ENCODE measurements at places on chromosomes 6 and 20.

- H3K4me3 ChIP-seq, result no peak overlapping the region
- H3K36me3 ChIP-seq, result no peaks in the 10 kb centered on the region
- H3K27me3 ChIP-seq, result peaks cover 2% of the 10 kb centered on the region
- no peak overlapping the region for H3K27ac ChIP-seq
- DNase-seq, result peak; percentile 32
- no peaks in the 10 kb centered on the region for H3K4me1 ChIP-seq
Observed at GRCh38 chr6:47097092-47097945, 55.2 kb upstream of the ADGRF1 start.

DNA sequence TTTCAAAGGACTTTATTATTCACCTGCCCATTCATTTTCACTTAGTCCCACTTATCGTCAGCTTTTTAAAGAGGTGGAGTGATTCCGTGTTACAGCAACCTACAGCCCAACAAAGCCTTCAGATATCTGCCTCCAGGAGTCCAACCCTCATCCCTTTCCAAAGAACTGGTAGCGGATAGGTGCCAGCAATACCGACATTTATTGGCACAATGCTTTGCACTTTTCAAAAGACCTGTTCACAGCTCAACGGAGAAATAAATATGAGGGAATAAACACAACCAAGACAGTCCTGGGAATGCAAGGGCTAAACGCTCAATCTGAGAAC lies 819 bp upstream of the MTRF1L start:
- H3K4me1 ChIP-seq, result peaks cover 39% of the 10 kb centered on the region
- H3K27me3 ChIP-seq, result no peaks in the 10 kb centered on the region
- H3K27ac ChIP-seq, result peak overlapping the region; percentile 99
- peak overlapping the region; percentile 100 for H3K4me3 ChIP-seq
- no peak for DNase-seq

DNA sequence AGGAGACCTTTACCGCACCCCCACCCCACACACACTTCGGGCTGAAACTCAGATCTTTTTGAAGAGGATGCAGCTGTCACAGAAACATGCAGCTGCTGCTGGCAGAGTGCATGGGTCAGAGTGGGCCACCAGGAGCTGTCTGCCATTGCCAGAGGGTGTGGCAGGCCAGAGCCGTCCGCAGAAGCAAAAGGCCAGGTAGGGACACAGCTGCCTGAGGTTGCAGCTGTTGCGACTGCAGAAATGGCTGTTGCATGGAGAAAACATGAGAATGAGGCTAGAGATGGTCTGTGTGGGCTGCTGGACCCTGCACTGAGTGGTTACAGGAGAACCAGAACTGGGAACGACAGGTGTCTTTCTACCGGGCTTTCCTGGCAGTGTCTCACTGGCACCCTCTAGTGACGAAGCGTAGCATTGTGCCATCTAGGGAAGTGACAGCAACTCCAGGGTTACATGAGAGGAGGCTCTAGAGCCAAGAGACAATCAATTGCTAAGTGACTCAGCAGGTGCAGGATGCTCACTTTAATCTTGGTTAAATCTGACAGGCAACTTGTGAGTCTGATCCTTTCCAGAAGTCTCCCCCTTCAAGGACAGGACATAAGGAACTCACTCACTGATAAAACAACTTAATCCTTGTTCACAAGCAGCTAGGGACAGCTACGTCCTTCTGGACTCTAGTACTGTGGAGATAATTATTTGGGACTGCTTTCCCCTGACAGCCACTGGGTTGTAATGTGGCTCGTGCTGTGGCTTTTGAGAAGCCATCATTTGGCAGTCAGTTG lies 29.1 kb upstream of the SERPINB9 start:
- no peak overlapping the region for H3K4me3 ChIP-seq
- no peaks in the 10 kb centered on the region for H3K27me3 ChIP-seq
- H3K27ac ChIP-seq, result peak overlapping the region; percentile 72
- H3K4me1 ChIP-seq, result peaks cover 24% of the 10 kb centered on the region
- peaks cover 12% of the 10 kb centered on the region for H3K36me3 ChIP-seq

GRCh38 chr6:159894991-159895390 lies 4.2 kb downstream of the MAS1 start:
- no peaks in the 10 kb centered on the region for H3K36me3 ChIP-seq
- H3K4me1 ChIP-seq, result no peaks in the 10 kb centered on the region
- DNase-seq, result peak; percentile 2

DNA sequence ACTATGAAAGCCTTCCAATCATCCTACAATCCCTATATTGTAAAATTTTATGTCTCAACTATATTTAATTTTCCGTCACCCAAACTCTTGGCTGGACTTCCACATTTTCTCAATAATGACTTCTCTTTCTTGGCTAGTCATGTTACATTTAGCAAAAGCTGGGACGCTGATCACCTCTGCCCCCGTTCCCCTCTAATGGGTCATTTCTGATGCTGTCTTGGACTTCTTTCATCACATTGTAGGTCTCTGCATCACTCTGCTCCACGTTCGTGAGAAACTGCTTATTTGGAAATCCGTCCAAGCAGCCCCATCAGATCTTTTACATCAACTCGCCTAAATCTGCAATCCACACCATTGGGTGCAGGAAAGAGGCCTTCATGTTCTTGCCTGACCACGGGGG lies 203.8 kb downstream of the MYLK4 start:
- H3K36me3 ChIP-seq, result no peaks in the 10 kb centered on the region
- DNase-seq, result no peak
- no peak overlapping the region for H3K27ac ChIP-seq
- no peak overlapping the region for H3K4me3 ChIP-seq

DNA sequence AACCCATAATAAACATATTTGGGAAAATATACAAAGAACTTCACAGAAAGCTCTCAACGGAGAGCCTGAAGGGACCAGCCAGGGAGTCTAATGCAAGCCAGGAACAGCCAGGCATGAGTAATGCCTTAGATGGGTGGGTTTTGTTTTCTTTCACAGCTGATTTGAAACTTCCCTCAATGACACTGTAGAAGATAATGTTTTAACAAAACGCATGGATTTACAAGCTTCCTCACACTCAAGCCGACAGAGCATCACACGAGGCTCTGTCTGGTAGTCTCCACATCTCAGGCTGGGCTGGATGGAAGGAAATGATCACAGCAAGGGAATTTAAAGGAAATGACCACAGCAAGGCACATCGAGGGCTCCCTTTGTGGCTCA lies 113.9 kb downstream of the GMPR start:
- DNase-seq, result no peak
- H3K36me3 ChIP-seq, result peaks cover 3% of the 10 kb centered on the region
- peaks cover 8% of the 10 kb centered on the region for H3K4me1 ChIP-seq
- H3K4me3 ChIP-seq, result no peak overlapping the region
- no peak overlapping the region for H3K27ac ChIP-seq
- no peaks in the 10 kb centered on the region for H3K27me3 ChIP-seq

DNA sequence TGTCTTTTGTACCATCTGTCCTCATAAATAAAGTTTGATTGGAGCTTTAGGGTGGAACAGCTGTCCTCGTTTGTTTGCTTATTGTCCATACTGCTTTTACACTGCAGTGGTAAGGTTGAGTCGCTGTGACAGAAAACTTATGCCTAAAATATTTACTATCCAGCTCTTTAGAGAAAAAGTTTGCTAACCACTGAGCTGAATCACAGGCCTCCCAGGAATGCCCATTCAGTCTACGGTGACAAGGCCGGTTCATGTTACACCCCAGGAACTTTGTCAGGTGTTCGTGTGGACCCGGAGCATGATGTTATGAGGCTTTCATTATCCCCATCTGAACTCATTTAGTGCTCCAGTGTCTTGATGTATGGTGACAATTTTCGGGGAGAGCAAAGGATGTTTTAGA lies 401.1 kb downstream of the SAMD5 start:
- H3K4me3 ChIP-seq, result no peak overlapping the region
- DNase-seq, result no peak
- no peaks in the 10 kb centered on the region for H3K36me3 ChIP-seq

GRCh38 chr6:105836379-105836778 lies 249.8 kb upstream of the PRDM1 start:
- DNase-seq, result no peak
- no peaks in the 10 kb centered on the region for H3K27me3 ChIP-seq
- no peaks in the 10 kb centered on the region for H3K36me3 ChIP-seq
- H3K4me3 ChIP-seq, result no peak overlapping the region
- no peak overlapping the region for H3K27ac ChIP-seq

Measured in activated T-cell treated with anti-CD3 and anti-CD28 coated beads, Interleukin-2, amount 50 U/mL, for 24 hours (primary cell).